ENCODE measurements at places on chromosomes 2 and 18.

DNA sequence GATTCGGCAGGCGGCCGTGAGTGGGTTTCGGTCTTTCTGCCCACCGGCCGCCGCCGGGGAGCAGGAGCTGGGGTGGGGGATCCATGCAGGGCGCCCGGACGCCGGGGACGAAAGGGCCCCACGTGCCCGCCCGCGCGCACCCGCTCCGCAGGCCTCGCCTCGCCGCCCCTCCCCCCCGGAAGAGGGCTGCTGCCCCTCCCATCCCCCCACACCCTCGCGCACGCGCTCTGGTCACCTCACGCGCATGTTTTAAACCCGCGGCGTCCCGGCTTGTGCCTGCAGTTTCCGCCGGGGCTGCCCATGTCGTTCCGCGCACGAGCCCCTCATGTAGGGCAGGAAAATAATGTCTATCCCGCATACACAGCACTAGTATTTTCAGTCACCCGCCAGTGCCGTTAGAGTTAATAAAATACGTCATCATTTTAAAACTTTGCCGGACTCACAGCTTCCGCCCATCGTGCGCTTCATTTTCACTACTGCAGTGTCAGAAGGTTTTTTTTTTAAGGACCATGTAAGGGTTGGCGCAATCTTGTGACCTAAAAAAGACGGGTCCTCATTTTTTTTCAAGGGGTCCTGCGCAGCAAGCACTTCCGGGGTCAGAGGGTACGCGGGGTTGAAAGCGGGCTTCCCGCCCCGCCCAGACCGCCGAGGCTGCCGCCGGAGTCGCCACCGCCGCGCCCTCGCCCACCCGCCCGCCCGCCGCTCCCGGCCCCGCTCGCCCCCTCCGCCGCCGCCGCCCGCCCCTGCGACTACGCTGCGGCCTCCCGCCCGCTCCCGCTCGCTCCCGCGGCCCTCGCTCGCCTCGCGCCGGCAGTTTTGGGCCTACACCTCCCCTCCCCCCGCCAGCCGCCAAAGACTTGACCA, at the start of gene PCBP1:
TSS of gene PCBP1 (plus strand) at position 640 of the 864 bp plus-strand sequence. CDS start 267 bp downstream, outside the sequence.
- peak; percentile 97 for DNase-seq

DNA sequence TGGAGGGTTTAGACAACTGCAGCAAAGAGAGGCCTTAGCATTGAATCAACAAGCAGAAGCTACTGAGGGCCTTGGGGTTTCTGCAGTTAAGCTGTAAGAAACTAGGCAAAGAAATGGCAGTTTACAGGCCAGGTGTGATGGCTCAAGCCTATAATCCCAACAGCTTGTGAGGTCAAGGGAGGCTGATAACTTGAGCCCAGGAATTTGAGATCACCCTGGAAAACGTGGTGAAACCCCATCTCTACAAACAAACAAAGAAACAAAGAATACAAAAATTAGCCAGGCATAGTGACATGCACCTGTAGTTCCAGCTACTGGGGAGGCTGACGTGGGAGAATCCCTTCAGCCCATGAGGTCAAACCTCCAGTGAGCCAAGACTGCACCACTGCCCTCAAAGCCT, 421.6 kb upstream of the CHST9 start:
- DNase-seq, result no peak

DNA sequence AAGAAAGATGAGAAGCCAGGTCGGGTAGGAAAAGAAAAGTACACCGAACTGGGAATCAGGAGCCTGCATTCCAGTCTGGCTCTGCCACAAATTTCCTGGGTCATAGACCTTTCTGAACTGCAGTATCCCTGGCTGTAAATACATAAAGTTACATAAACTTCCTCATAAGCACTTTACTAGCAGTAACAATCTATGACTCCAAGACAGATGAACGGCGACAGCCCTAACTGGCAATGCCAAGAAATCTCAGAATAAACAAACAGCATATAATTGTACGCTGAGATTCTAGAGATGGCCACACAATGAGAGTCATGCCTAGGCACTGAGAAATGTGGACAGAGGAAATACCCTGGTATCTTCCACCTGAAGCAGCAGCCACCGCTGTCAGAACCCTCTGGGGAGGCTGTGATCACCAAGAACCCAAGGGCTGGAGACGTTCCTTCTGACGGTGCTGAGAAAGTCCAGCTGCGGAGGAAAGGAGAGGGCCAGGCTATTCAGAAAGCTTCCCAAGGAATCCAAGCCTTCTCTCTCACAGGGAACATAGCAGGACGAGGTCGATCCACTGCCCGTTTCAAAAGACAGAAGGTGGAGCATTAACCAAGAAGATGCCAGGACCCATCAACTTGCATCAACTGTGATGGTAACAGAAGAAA, 89.3 kb upstream of the SLC66A3 start:
- DNase-seq, result no peak

- no peak for DNase-seq
Observed at GRCh38 chr18:33210575-33211189, 229.8 kb downstream of the CCDC178 start.

DNA sequence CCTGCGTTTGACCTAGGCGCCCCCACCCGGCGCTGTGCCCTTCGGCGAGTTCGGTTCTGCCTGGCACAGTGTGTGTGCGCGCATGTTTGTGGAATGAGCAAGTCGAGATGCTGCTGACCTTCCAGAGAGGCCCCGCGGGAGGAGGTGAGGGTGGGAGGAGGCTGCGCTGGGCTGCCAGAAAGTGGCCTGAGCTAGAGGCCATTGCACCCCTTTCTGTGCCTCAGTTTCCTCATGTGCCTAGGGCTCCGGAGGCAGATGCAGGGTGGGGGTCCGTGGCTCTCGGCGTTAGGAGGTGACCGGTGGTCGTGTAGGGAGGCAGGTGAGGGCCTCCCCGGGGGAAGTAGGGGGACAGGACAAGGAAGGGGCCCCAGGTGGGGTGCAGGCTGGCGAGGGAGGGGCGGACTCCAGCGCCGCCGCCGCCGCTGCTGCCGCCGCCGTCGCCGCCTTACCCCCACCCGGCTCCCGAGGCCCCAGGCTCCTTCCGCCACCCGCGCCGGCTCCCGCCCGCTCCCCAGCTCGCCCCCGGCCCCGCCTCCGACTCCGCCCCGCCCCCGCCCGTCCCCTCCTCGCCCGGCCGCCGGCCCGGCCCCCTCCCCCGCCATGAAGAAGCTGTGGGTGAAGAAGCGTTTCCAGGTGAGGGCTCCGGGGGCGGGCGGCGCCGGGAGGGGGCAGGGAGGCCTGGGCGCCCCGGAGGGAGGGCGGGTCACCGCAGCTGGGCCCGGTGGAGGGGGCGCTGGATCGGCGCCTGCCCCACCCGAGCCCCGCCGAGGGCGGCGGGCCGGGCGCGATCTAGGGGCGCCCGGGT, 7.0 kb downstream of the SPEG start:
- no peak for DNase-seq

DNA sequence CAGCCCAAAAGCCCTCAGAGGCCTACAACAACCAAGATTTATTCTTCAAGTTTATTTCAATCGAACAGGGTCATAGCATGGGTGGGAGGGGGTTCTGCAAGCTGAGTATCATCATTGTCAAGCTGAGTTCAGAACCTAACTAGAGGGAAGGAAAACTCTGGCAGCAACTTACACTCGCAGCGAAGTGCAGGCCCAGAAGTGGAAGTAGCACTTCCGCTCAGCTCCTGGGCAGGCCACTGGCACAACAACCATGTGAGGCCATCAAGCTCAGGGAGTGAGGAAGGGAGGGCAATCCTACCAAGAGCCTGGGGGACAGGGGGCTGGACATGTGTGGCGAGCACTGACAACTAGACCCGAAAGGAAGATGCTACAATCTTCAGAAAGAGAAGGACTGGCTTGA, 4.8 kb downstream of the UXS1 start:
- no peak for DNase-seq

- no peak for DNase-seq
Observed at GRCh38 chr18:78407466-78407844, 572.2 kb upstream of the SALL3 start.

DNA sequence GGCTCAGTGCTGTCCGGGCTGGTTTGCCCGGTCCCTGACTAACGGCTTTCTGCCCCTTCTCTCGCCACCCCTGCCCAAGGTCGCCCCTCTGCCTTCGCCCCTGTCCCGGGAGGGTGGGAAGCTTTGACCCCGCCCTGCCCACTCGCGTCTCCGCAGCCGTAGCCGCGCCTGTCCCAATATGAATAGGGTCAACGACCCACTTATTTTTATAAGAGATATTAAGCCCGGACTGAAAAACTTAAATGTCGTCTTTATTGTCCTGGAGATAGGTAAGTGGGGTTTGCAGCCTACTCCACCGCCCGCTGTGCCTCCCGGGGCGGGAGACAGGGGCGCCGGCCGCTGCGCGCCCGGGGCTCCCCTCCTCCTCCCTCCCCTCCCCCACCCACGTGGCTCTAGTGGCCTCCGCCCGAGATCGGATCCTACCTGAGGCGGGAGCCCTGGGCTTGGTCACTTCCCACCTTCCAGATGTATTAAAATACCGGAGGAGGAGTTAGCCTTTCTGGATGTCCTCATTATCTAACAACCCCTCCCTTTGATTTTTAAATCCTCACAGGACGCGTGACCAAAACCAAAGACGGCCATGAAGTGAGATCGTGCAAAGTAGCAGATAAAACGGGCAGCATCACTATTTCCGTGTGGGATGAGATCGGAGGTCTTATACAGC, 633 bp downstream of the NABP1 start:
- no peak for DNase-seq

DNA sequence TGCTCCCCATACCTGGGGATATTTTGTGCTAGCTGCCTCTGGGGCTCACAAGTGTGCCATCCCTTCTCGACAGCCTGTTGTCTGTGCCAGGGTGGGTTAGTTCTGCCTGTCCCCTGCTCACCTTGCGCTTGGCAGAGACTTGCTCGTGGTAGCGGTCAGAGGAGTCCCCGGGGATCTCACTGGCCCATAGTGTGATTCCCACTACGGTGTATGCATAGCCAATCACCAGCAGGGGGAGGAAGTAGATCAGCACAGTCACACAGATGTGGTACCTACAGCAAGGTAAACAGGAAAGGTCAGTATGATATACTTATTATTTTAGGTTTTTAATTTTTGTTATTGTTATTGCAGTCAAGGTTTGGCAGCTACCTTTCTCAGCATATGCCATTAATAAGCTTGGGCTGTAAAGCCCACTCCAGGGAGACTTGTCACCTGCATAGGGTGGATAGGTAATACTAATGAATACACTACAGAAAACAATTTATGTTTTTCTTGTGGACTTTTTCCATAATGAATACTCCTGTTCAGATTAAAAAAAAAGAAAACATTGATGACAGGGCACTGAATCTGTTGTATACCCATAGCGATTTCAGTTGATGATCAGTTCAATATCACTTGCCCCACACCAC, 95.2 kb downstream of the POLE4 start:
- DNase-seq, result no peak

- DNase-seq, result no peak
Observed at GRCh38 chr2:203451011-203451410, 84.1 kb downstream of the RAPH1 start.

- DNase-seq, result no peak
Observed at GRCh38 chr18:62758591-62758990, 43.2 kb downstream of the PHLPP1 start.

DNA sequence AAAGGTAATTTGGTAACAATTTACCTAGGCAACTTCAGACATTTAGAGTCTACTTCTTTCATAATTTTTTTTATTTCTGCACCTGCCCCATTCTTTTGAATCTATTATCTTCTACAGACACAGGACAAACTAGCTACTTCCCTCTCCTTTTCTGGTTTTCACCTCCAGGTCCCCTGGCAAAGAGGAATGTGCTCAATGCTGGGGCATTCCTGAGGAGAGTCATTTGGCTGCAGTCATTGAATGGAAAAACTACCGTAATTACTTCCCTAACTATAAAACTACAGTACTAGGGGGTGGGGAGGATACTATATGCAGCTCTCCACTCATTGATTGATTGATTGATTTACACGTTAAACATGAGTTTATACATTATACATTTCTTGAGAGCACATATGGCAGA, 11.2 kb upstream of the ARHGAP28 start:
- DNase-seq, result no peak

DNA sequence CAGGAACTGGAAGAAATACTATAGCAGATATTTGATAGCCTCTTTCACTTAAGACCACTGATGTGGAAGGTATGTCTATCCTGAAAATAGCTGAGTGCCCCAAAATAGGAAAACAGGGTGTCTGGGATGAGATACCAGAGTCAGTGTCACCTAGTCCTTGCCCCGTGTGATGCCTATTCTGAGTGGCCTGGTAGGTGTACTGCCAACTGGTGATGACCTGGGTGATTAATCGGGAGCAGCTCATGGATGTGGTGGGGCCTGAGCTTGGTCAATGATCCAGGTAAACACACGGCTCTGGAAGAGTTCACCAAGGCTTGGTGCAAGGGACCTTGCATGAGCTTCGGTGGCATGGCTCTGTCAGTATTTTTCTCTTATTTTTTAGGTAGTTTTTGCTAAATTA, 95.2 kb downstream of the TANC1 start:
- DNase-seq, result no peak
